ENCODE measurements at places on chromosomes 2 and 18. TPM values are rescaled to one million over a fixed set of nuclear protein-coding genes. Genes with fewer than 3 reads are reported as not detected.

UGT1A10 gene
- total RNA-seq, result not detected

ACTG2 gene
- total RNA-seq, result 191 TPM

- no peak for DNase-seq
These were observed 160.5 kb downstream of the ZFP36L2 start for GRCh38 chr2:43065871-43066270.

GRCh38 chr18:75433098-75433497, 5.6 kb upstream of the SMIM21 start:
- DNase-seq, result no peak

- no peak for DNase-seq
These were observed 596.0 kb downstream of the LRP1B start for GRCh38 chr2:141534666-141535362.

GRCh38 chr2:71974846-71975245, 172.8 kb downstream of the CYP26B1 start:
- DNase-seq, result no peak

- DNase-seq, result no peak
These were observed 468.0 kb upstream of the PKDCC start for GRCh38 chr2:41579806-41580205.

DNA sequence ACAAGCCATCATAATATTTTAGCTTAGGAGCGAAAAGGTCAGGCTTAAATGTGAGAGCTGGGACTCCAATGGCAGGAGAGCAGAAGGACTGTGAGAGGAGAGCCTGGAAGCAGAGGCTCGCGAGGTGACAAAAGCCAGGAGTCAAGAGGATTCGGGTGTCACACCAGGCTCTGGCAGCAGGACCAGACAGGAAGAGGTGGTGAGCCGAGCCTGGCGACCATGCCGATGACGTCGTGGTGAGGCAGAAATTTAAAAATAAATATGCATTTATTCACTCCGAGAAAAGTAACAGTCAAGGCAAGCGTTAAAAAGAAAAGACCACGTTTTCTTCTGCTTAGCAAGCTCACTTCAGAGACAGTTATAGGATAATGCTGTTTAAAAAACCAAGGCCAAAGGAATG, 31.3 kb upstream of the ZNF236 start:
- no peak for DNase-seq

All from osteocyte (in vitro differentiated cells).